ENCODE measurements at places on chromosomes 7 and 10.

DNA sequence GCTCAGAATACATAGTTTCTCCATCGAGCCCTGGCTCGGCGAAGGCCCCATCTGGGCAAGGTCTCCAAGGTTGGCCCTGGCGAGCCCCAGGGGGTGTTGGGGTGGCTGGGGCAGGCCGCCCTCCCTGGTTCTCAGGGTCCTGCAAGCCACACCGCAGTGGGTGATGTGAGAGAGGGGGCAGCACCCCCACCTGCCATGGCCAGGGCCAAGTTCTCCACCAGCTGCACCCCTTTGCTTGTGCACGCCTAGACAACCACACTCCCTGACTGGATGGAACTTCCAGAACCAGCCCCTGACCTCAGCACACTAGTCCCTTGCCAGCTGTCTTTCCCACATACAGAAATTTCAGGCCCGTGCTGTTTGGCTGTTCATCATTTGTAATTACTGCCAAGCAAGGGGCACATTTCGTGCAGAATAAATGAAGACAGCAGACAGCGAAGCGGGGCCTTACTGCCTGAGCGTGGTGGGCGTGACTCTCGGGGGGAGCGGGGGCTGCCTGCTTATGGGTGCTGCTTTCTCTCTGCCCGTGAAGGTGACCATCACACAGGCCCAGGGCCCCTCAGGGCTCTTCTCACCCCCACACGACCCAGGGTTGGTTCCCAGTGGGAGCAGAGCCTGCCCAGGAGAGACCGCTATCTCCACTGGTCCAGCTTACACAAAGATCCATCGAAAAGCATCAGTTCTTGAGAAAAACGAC is 85.9 kb downstream of the ADARB2 start:
- DNase-seq: no peak

DNA sequence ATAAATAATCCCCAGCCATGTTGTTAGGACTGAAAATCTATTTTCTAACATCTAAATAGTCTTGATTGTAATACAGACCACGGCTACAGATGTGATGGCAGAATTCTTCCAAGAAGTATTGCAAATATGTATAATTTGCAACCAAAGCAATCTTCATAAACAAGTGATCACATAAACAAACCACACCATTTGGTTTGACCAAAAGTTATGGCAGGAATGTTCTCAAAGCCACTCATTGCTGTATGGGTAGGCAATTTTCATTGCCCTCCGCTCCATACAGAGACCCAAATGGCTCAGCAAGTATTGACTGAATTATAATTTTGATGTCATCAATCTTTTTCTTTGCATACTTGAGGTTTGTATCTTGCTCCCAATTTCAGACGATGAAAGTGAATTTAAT is 19.0 kb upstream of the RHOBTB1 start:
- peak; percentile 37 for DNase-seq

DNA sequence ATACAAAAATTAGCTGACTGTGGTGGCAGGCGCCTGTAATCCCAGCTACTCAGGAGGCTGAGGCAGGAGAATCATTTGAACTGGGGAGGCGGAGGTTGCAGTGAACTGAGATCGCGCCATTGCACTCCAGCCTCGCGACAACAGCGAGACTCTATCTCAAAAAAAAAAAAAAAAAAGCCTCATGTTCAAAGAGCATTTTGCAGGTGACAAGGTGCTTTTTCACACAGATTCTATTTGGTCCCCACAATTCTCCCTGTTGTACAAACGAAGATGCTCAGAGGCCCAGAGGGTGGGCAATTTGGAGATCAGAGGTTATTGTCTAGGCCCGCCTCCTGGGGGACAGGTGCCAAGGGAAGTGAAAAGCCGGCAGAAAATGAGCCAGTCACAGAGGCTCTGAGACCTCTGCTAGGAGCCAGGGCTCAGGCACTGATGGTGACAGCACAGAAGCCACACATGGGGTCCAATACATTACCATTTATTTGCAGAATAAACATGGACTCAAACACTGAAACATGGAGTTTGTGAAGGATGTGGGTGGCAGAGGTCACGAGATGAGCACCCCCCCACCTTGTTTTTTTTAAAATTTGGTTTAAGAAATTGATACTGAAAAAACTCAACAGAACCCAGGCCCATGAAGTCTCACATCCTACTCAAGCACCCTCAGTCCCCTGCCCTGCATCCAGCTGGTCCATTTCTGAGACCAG is 882 bp upstream of the GAL3ST4 start:
- DNase-seq: no peak

DNA sequence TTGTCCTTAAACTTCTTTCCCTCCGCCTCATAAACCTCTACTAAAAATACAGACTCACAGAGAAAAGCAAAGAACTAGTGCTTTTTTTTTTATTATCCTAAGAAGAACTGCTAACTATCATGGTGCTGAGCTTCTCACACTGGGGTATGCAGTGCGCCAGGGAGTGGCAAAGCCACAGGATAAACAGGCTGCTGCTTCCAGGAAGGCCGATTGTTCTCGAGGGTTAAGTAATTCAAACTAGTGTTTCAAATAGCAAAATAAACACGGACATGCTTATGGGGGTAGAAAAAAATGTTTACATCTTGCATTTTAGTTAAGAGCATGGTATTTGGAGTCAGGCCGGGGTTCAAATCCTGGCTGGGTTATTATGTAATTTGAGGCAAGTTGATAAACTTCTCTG is 157.0 kb downstream of the TAX1BP1 start:
- no peak for DNase-seq

DNA sequence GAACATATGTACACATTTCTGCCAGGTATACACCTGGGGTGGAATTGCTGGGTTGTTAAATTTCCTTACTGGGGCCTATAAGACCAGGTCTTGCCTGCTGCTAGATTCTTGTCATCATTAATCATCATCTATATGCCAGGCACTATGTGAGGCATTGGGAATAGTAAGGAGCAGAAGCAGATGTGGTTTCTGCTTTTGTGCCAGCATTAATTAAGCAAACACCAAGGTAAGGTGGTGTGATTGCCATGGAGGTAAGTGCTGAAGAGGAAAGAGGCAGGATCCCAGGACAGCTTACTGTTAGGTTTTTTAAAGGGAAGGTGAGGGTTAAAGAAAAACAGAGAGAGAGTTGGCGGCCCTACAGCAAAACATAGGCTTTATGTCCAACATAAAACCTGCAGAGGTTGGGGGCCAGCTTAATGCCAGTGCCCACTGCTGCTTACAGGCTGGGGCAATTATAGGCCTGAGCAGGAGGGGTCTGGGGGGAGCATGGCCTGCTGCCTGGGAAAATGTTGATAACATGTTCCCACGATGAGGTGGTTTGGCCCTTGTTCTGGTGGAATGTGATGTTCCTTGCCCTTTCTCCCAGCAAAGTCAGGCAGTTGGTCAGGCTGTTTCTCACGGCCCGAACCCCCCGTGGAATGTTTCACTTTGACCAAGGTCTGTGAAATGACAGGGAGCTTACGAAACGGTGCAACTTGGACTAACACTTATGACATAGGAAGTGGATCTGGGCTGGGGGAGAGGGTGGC is 93.9 kb downstream of the RBM20 start:
- DNase-seq: no peak

DNA sequence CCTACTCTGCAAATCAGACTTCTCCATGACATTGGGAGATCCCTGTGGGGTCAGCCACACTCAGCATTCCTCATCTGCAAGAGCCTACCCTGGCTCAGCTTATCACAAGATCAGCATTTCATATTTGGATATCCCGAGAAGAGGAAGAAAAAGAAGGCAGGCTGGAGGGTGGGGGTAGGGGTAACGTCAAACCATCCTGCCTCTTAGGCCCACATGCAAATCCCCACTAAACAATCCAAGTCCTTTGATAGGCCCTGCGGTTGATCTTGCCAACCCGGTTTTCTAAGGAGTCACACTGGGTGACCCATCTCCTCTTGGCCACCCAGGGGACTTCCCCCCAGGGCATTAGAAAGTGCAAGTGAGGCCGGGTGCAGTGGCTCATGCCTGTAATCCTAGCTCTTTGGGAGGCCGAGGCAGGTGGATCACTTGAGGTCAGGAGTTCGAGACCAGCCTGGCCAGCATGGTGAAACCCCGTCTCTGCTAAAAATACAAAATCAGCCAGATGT is 128.0 kb upstream of the CALN1 start:
- no peak for DNase-seq

DNA sequence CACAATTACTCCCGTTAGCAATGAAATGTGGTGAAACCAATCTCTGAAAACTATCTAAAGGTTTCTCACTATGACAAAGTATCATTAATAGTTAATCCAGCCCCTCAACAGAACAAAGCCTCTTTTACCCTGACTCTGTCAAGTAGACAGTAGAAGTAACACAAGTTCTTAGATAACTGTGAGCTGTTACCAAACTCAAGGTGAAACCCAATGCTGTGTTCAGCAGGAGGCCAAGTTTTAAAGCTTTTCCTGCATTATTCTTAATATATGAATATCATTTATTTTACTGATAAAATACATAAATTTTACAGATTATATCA is 109.1 kb downstream of the SRPK2 start:
- DNase-seq: no peak

DNA sequence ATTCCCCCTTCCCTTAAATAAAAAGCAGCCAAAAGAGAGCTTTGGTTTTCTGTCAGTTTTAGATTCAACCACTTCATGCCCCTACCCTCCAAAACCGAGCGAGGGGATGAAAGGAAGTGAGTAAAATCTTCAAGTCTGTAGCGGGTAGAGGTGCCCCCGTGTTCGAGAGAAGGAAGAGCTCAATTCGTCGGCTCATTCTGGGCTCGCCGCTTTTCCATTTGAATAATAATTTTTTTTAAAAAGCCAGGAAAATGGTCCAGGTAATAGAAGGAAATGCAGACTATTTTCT is 436.2 kb upstream of the GALNT17 start:
- DNase-seq: no peak

GRCh38 chr7:120973849-120974248 is 14.7 kb upstream of the CPED1 start:
- no peak for DNase-seq

- no peak for DNase-seq
These were observed 228.7 kb downstream of the TCF7L2 start for GRCh38 chr10:113178771-113179170.

- peak; percentile 90 for DNase-seq
These were observed 17.0 kb upstream of the SH3PXD2A start for GRCh38 chr10:103872137-103872931.

DNA sequence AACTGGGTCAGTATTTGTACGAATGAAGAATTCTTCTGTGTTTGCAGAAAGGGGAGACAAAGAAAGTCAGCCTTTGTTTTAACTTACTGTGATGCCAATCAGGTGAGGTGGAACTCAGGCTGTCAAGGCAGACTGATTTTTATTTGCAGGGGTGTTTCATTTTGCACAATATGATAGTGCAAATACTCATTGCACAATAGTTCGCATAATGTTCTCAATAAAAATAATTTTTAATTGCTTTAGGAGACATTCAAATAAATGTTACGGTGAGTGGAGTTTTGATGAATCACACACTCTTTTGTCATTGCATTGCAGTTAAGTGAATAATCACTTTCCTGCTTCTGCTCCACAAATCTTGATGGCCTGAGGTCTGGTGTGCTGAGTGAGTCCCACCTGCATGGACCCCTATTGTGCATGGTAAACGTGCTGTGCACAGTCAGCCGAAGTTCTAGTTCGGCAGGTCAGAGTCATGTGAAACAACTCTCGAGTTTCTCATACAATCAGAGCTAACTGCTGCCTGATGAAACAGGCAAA is 141.3 kb upstream of the FZD8 start:
- DNase-seq: no peak

GRCh38 chr10:45505311-45505710 is 131.3 kb downstream of the ALOX5 start:
- peak; percentile 0 for DNase-seq

GRCh38 chr7:29115130-29115687 is 31.1 kb downstream of the CPVL start:
- DNase-seq: no peak

DNA sequence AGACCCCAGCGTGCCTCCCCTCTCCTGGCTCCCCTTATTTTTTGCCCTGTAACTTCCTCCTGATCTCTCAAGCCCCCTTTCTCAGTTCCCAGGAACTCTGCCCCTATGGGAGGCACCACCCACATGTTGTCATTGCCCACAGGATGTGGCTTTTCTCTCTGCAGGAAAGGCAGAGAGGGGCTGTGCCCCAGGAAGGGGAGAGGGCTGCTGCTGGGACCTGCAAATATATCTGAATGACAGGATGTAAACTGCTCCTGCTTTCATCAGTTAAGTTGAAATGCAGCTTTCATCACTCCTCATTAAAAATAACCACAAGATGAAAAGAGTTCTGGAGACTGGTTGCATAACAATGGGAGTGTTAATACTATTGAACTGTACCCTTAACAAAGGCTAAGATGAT is 103.3 kb downstream of the CLEC2L start:
- DNase-seq: no peak

- no peak for DNase-seq
These were observed 6.3 kb upstream of the C7orf33 start for GRCh38 chr7:148584154-148584827.

DNA sequence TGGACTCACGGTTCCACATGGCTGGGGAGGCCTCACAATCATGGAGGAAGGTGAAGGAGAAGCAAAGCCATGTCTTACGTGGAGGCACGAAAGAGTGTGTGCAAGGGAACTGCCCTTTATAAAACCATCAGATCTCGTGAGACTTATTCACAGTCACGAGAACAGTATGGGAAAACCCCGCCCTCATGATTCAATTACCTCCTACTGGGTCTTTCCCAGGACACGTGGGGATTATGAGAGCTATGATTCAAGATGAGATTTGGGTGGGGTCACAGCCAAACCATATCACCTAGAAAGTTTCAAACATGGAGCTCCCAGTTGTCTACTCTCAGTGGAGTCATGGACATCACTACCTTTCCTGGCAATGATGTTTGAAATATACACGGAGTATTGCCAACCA is 49.6 kb downstream of the CYCS start:
- DNase-seq: peak; percentile 33

GRCh38 chr10:98925651-98926050 is 310.0 kb downstream of the HPSE2 start:
- no peak for DNase-seq

GRCh38 chr7:28516390-28517172 is 104.3 kb downstream of the CREB5 start:
- no peak for DNase-seq

GRCh38 chr10:62813453-62813852 is 2.7 kb downstream of the EGR2 start:
- no peak for DNase-seq

- no peak for DNase-seq
These were observed 573.7 kb downstream of the PARD3 start for GRCh38 chr10:34241226-34242000.

DNA sequence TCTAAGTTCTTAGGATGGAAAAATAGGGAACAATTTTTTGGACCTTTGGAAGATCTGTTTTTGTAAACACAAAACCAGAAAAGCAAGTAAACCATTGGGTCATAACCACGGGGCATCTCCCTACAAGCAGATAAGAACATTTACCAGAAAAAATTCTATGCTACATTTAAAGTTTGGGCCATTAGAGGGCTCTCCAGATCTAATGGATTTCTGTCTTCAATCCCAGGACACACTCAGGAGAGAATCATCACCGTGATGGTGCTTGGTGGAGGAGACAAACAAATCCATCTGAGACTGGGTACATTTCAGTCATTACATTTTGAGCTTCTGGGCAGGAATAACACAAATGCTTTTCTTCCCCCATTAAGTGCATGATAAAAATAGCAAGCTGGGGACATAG is 178.4 kb upstream of the TARP start:
- DNase-seq: peak; percentile 44
